ELR (cell line): ENCODE measurements at places on chromosomes 4 and X.
A peak's percentile ranks its signal among the peaks of the same experiment; 100 is the strongest.

- peak; percentile 18 for DNase-seq
These were observed 66.0 kb upstream of the STOX2 start for GRCh38 chr4:183838987-183839712.

GRCh38 chr4:164221631-164222030, 532.3 kb upstream of the SMIM31 start:
- DNase-seq, result peak; percentile 36

GRCh38 chrX:24371391-24371972, 11.0 kb downstream of the SUPT20HL1 start:
- peak; percentile 64 for DNase-seq

- DNase-seq, result no peak
These were observed 377.0 kb downstream of the PDGFC start for GRCh38 chr4:156594624-156595023.

- DNase-seq, result no peak
These were observed 190.5 kb downstream of the STPG2 start for GRCh38 chr4:97952763-97953162.
